ENCODE measurements at places on chromosomes 6 and 20.

GRCh38 chr6:89681983-89682564 is 43.5 kb upstream of the LYRM2 start:
- DNase-seq, result no peak

GRCh38 chr20:46176739-46177378 is 58.7 kb downstream of the CD40 start:
- no peak for DNase-seq

DNA sequence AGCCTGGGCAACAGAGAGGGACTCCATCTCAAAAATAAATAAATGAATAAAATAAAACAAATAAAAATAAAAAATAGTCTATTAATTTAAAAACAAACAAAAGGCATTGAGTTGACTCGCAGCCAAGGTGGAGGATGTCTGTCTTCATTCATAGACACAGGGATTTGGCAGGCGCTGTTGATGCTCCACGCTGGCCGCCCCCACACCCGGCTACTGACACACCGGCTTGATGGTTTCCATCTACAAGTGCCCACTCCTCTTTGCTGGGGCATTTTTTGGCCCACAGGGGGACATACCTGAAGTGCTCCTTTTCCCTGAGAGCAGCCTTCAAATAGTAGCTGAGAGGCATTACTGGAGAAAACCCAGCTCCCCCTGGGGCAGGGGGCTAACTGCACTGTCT is 178.3 kb upstream of the RALGAPA2 start:
- DNase-seq, result no peak

DNA sequence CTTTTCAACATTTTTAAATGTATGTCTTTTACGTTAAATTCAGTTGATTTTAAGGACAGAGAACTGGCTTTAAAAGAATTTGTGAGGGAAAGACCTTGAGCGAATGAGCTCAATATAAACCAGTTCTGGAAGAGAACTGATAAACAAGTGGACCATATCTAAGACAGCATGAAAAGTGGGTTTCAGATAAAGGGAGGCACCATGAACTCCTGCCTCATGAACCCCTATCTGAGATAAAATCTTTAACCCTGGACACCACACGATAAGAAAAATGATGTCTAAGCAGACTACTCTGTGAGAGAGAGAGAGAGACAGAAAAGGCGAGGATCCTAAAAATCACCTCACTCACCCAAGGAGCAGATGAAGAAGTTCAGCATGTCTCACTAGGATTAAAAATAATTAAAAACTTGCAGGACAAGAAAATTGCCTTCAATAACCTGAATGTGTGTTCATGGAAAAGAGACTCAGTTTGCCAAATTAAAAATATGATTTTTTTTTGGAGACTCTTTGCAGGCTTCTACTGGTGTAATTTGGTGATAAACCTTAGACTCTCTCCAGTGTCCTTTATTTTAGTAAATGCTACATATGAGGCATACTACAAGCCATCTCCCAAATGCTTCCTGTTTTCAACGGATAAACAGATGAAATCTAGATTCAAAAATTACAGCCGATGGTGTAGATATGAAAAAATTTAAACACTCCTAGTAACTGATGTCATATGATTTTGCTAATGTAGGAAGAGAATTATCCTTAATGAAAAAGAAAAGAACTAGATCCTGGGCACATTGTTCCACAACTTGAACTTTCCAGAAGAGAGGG is 299.5 kb downstream of the ADGB start:
- DNase-seq, result no peak

DNA sequence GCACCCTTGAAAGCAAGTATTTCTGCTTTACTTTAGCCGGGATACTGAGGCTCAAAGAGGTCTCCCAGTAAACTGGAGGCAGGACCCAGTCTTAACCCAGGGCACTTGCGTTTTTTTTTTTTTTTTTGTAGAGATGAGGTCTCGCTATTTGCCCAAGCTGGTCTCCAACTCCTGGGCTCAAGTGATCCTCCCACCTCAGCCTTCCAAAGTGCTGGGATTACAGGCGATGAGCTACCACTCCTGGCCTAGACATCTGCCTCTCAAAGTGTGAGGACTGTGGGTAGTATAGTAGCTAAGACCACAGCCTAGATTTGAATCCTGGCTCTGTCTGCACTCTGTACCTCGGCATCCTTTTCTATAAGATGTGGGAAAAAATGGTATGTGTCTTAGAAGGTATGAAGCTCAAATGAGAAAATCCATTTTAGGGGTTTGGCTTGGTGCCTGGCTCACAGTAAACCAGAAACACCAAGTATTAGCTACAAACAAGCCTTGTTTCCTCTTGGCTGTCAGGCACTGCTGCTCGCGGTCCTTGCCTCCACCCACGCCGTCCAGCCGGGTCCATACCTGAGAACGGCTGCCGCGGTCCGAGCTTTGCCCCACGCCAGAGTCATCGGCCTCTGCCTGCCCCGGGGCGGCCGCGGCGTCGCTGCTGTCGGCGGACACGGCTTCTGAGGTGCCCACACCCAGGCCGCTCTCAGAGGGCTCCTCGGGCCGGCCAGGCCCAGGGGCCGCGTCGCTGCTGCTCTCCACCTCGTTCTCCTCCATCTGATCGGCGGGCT is 1.2 kb downstream of the ZNF335 start:
- DNase-seq, result no peak

- no peak for DNase-seq
Observed at GRCh38 chr20:54058420-54059139, 11.8 kb downstream of the BCAS1 start.

- DNase-seq, result no peak
Observed at GRCh38 chr6:135938576-135939207, 87.2 kb downstream of the PDE7B start.

DNA sequence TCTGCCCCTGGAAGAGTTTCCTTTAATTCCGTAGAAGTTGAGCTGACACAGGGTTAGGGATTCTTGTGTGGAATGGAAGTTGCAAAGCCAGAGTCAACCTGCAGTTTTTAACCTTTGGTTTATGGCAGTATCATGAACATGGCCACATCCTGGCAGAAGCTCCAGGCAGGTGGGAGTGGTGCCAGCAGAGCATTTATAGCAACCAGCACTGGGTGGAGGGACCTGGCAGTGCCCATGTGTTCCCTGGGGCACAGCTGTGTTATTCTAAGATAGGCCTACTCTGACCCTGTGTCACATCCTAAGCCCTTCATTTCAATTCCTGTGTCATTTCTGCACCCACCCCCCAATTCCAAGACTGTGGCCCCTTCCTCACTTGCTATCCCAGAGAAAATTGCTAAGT is 26.1 kb upstream of the ZNF831 start:
- no peak for DNase-seq

DNA sequence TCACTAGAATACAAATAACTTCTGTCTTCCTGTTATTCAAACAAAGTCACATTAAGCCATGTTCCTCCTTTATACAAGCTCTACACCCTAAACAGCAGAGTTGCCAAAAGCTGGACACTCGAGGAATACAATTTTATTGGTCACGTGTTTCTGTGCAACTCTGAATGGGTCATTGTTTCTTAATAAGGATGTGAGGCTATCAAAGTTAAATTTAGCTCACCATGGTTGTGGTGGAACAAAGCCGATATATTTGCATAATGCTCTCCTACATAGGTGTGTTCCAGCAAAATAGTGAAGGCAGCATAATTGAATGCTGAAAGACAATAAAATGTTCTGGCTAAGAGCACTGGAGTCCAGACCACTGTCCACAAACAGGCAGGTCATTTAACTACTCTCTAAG is 36.9 kb upstream of the CD2AP start:
- no peak for DNase-seq

GRCh38 chr6:113859349-113860180 is 2.4 kb downstream of the MARCKS start:
- no peak for DNase-seq

- no peak for DNase-seq
Observed at GRCh38 chr20:22681591-22682248, 97.3 kb upstream of the FOXA2 start.

- DNase-seq, result no peak
Observed at GRCh38 chr20:46682063-46682821, 7.0 kb downstream of the TP53RK start.
